ENCODE measurements at places on chromosomes 4 and X.

DNA sequence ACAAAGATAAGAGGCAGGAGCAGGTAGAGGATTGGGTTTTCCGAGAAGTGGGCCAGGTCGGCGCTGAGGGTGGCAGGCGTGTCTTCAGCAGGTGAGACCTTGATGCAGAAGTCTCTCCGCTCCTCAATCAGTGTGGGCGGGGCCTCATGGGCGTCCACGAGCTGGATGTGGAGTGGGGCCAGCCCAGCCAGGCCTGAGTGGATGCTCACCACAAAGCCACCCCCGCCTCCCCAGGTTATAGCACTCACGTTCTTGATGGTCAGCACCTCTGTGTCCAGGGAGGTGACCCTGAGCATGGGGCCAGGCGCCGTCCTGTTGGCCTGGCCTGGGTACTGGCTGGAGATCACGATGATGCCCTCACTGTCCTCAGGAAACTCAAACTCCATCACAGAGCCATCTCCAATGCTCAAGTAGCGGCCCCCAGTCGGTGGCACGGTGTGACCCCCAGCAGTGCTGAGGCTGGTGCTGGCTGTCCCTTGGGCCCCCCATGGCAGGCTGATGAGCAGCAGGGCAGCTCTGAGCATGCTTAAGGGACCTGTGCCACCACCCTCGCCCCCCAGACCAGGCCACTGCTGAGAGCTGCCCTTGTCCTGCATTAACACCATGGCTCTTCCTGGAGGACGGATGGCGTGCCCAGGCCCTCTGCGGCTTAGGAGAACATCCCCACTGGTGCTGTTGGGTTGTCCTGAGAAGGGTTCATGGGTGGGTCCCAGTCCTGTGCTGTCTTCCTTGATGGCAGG lies 1.9 kb downstream of the SLC10A3 start:
- DNase-seq, result no peak

- DNase-seq, result no peak
Measured at GRCh38 chr4:153413842-153414241, 52.3 kb upstream of the TMEM131L start.

GRCh38 chr4:153747406-153747955 lies 12.3 kb downstream of the RNF175 start:
- no peak for DNase-seq

DNA sequence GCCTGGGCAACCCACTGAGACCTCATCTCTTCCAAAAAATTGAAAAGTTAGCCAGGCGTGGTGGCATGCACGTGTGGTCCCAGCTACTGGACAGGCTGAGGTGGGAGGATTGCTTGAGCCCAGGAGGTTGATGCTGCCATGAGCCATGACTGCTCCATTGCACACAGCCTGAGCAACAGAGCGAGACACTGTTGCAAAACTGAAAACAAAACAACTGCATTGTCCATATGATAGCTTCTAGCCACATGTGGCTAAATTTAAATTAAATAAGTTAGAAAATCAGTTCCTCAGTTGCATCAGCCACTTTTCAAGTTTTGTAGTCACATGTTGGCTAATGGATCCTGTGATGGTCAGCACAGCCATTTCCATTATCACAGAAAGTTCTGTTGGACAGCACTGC lies 67.9 kb downstream of the GAB1 start:
- DNase-seq, result no peak

DNA sequence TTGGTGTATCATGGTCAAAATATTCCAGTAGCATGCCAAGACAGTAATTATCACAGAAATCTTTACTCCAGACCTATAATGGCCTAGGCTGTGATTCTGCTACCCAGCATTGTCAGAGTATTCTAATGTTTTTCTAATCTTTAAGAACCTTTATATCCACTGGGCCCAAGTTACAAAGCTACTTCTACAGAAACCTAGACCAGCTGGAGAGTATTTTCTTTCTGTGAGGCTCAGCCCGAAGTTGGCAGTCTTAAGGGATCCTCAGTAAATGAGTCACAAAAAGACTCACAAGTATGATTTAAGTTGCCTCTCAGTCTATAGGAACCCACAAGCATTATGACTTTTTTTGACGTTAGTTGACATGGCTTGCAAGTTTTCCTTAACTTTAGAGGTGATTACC lies 638.5 kb upstream of the FAM241A start:
- DNase-seq, result peak; percentile 85

GRCh38 chr4:106493086-106493485 lies 124.5 kb upstream of the GIMD1 start:
- peak; percentile 35 for DNase-seq

- peak; percentile 71 for DNase-seq
Measured at GRCh38 chrX:76427560-76428242, at the start of gene MAGEE1. TSS of gene MAGEE1 (plus strand) at chrX:76427710. CDS start at chrX:76427931, 221 bp downstream.

DNA sequence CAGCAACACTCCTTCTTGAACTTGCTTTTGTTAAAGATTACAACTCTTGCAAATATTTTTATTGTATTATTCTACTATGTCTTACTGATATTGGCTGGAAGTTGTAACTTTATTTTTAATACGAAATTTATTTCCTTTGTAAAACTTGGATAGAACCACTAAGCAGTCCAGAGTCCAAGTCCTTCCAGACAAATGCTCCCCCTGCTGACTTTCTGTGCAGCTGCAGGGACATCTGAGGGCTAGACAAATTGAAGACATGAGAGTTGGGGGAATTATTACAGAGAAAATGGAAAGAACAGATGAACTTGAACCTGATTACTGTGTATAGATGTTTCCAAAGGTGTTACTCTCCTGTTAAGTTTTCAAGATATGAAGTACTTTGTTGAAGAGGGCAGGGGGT lies 238.8 kb downstream of the GRIA3 start:
- DNase-seq, result peak; percentile 51

- peak; percentile 11 for DNase-seq
Measured at GRCh38 chrX:94831364-94831763, 1157.4 kb downstream of the FAM133A start.

DNA sequence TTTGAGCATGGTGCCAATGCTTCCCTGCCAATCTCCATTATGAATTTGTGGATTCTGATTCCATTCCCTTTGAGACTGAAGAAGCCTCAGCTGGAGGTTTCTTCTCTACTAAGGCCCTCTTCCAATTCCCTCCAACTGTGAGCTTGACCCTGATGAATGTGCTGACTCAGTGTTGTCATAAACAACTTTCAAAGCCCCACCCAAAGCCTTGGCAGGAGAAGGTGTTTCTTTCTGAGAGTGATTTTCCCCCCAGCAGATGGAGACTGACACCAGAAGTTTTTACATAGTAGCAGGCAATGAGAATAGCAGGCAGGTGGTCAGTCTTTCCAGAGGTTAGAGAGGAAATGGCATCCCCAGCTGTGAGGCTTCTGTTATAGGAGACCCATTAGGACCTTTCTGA lies 53.1 kb downstream of the OCRL start:
- DNase-seq, result no peak

DNA sequence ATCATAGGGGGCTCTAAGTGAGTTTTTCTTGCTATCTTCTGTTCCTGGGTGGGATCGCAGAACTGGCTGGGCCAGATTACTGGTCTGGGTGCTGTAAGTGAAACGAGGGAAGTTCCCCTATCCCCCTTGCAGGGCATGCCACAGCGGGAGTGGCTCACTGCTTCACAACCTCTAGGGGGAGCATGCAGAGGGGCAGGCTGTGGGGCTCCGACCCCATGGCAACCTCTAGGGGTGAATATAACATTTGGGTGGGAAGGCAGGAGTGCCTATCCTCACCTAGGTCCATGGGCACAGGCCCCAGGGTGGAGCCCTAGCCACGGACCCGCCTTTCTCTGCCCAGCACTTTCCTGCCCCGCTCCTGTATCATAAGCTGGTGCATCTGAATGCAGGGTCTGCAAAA lies 1.7 kb upstream of the RRAGB start:
- DNase-seq, result no peak

DNA sequence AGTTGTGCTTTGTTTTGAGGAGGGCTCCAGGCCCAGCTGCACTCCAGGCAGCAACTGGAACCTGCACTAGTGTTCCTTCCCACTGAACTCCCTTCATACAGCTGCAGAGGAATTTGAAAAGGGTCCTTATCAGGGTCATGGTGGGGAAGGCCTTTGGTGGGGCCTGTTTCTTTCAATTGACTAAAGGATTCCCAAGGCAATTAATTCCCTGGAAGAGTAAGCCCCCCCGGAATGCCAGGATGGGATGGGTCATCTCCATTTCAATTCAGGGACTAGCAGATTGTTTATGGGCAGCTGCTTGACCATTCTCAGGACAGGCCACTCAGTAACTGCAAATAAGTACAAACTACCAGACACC lies 45.3 kb downstream of the TSC22D3 start:
- DNase-seq, result no peak

DNA sequence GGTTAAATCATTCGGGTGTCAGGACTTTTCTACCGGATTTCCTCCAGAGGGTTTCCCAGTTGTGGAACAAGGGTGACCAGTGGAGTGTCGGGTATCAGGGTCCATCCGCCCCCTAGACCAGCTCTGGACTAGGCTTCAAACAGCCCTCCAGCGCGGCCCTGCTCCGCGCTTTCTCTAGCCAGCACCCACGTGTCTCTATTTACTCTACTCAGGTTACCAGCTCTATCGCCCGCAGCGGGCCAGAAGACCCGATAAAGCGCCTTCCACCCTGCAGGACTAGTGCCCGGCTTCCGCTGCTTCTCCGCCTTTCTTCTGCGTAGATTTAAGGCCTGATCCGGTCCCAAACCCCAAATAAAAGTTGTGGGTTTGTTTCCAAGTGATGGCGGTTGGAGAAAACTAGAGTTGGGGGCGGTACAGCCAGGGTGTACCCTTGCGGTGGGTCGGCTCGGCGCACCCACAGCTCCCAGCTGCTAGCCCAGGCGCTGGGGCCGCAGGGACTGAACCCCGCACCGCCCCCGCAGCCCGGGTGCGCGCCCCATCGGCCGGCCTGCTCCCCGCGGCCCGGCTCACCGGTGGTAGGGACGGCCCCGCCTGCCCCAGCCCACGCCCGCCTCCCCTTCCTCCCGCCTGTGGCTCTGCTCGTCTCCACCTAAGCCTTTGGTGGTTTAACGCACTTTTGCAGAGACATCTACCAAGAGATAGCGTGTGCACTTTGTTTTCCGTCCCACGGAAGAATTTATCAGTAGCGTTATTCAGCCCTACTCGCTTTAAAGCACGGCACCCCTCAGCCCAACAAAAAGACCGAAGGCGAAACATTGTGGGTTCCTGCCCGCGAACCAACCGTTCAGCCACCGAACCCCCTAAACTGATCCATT lies 2.1 kb downstream of the LEF1 start:
- no peak for DNase-seq

DNA sequence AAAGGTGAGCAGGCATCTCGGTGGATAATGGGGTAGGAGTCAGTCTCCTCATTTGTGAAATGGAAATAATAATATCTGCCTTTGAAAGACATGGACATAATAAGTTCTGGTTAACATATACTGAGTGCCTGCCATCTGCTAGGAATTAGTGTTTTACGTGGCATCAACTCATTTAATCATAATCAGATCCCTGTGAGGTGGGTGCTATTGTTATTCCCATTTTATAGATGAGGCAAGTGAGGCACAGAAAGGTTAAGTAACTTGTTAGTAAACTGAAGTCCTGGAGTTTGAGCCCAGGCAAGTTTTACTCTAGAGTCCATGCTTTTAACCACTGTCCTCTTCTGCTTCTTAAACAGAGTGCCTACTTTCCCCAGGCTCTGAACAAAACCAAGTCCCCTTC lies 7.5 kb downstream of the CCDC120 start:
- no peak for DNase-seq

DNA sequence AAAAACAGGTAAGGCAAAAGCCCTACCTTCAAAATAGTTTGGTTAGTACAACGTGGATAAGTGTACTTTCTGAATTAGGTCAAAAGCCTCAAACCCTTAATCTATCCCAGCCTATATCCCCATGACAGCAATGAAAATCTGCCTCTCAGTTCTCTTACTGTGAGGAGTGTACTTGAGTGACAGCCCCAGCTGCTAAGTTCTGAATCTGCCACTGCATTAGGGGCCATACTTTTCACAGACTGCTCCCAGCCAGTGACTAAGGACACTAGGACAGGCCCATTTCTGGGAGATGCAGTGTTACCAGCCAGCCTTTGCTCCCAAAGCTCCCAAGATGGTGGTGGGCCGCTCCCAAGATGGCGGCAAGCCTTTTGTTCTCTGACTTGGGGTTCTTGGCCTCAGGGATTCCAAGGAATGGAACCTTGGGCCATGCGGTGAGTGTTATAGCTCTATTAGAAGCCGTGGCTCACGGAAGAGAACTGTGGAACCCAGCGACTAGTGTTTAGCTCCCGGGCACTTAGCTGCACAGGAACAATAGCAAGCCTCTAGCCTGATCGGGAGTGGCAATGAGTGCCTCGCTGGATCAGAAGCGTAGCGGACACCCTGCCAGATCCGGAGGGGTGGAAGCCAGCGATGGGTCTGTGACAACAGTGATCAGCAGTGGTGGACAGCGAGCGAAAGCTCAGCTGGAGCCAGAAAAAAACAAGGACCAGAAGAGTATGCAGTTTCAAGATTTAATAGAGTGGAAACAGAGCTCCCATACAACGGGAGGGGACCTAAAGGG lies 175.6 kb upstream of the NRK start:
- DNase-seq, result no peak

GRCh38 chr4:16225863-16226815 lies at the start of gene TAPT1:
TSS of gene TAPT1 (minus strand) at chr4:16226471. CDS start at chr4:16226457, 14 bp downstream.
- DNase-seq, result peak; percentile 75

GRCh38 chr4:89249313-89249712 lies 58.3 kb downstream of the GPRIN3 start:
- DNase-seq, result no peak

GRCh38 chrX:148741441-148741840 lies 241.0 kb downstream of the AFF2 start:
- no peak for DNase-seq

GRCh38 chr4:37895271-37895670 lies 4.4 kb downstream of the TBC1D1 start:
- DNase-seq, result no peak

- DNase-seq, result no peak
Measured at GRCh38 chrX:132539611-132540010, 50.8 kb upstream of the MBNL3 start.

DNA sequence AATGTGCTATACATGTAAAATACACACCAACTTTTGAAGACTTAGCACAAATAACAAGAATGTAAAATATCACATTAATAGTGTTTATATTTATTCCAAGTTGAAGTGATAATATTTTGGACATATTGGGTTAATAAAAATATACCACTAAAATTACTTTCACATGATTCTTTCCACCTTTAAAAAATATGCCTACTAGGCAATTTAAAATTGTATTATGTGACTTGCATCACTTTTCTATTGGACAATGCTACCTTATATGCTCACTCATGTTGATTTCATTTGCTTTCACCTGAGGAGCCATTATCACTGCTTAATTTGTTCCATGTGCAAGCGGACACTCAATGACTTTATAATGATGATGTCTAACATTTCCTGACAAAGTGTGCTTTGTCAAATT lies 3.4 kb upstream of the PACRGL start:
- DNase-seq, result no peak

GRCh38 chr4:69757464-69757863 lies 3.0 kb downstream of the SULT1B1 start:
- no peak for DNase-seq

GRCh38 chr4:28772066-28772465 lies 1911.4 kb downstream of the STIM2 start:
- peak; percentile 78 for DNase-seq

DNA sequence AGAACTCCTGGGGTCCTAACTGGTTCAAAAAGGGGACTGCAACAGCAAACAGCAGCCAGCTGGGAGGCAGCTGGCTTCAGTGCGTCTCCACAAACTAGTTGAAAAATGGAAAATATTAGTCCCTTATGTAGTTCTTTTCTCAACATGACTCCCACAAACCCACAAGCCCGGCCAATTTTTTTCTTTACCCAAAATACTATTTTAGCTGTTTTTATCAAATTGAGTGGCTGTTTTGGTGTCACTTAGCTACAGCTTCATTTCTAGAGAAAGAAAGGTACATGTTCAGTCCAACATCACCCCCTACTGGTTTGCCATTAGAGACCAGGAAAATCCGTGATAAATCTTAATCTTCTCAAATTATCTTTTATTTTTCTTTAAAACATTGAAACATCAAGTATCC lies 97.2 kb downstream of the GUCY2F start:
- peak; percentile 8 for DNase-seq
